ENCODE measurements at places on chromosomes 6 and 20.

DNA sequence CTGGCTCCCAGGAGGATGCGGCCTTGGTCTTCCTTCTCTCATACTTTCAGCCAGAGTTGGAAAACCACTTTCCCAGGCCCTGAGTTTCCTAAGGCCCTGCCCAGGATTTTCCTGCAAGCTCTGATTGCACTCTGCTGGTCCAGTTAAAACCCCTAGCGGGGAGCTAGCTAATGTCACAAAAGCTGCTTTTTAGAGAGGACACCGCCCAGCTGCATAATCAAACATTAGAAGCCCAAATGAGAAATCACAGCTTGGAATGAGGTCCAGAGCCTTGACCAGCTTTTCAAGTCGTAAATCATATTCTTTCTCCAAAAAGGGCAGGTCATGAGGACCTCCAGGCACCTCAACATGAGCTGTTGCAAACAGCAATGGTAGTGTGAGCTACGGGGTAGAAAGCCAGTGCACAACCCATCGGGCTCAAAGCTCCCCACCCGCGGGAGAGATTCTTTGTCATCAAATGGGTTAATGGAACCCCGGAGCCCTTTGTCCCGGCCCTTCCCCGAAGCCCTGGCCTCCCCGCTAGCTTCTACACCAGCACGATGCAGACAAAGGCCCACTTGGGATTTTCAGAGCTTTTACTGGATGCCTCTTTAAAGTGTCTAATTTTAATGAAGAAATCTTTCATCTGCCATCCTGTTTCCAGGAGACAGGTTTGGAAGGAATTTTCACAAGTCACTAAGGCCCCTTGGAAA, 134.0 kb downstream of the SCML4 start:
- no peak for DNase-seq

GRCh38 chr6:53484476-53485280, 60.2 kb downstream of the GCLC start:
- DNase-seq, result peak; percentile 43

- no peak for DNase-seq
These were observed 101.5 kb downstream of the SYCP2 start for GRCh38 chr20:59831916-59832270.

DNA sequence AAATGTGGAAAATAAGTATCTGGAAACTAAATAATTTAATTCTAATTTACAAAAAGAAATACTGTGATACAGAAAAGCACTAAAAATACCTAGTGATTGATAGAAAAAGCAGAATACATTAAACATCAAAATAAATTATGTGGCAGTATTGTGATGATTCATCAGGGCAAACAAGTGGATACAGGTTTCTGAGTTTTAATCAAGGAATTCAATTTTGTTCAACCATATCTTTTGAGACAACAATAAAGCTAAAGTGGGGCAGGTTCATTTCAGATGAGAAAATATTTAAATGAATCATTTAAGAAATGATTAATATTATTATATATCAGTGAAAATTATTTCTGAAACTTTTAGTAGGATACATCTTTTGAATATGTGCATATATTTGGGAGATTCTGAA, 49.8 kb downstream of the GRIK2 start:
- no peak for DNase-seq

GRCh38 chr6:5119090-5119951, 34.2 kb downstream of the PPP1R3G start:
- DNase-seq, result no peak

DNA sequence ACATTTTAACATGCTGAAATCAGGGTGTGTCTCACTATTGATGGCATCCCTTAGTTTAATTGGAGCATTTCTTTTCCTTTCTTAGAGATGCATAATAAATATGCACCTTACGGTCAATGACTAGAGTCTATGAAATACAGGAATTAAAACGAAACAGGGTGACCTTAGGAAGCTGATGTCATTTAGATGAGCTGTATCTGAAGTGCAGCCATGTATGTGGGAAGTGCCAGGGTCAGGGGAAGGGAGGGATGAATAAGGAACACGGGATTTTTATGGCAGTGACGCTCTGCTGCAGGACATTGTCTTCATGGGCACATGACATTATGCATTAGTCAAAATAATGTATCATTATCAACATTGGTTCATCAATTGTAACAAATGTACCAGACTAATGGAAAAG, 84.0 kb downstream of the AGPAT4 start:
- DNase-seq, result no peak

DNA sequence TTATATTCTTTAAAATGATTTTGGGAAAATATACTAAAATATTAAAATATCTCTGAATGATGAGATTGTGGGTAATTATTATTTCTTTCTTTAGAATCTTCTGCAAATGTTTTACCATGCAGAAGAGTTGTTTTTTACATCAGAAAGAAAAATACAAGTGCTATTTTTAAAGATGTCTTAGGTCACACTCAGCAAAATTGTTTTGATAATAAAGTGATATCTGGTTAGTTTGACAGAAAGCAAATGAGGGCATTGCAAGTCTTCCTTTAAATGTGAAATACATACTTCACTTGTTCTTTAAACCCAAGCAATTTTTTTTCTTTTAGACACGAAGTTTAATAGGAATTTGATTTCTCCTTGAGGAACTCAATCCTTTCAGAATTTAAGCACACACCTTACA, 43.6 kb upstream of the STXBP5 start:
- DNase-seq, result no peak

GRCh38 chr6:117960877-117961276, 53.8 kb downstream of the SLC35F1 start:
- DNase-seq, result no peak

DNA sequence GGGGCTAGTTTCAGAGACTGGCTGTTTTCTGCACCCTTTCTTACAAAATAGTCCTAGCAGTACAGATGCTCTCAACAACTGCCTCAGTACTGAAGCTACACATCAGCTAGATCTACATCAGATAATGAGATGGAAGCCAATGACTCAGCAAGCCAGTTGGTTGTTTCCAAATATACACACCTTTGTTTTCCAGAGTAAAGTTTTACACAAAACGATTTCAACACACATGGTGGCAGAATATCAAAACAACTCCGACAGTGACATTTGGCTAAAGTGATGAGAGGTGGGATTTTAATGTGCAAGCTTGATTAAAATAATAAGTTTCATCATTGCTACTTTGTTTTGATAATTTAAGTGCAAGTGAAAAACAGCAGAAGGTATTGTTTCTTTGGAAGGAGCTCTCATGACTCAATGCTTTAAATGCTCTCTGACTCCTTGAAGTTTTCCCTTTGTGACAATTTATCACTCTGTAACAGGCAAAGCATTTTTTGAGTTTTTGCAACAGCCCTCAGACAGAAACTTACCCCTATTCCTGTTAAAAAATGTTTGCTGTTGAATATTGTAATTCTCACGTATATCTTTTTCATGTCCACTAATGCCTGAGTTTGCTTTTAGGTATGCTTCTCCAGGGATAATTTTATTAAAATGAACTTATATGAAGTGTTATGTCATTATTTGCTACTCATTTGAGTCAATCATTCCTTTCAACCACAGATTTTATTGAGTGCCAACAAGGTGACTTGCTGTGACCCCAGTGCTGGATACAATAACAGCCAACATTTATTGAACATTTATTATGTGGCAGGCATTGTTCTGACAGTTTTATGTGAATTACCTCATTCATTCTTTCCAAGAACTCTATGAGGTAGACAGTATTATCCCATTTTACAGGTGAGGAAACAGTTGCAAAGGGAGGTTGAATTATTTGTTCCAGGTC, 882.0 kb downstream of the TFAP2A start:
- peak; percentile 12 for DNase-seq

GRCh38 chr20:32893263-32894025, 34.7 kb downstream of the EFCAB8 start:
- no peak for DNase-seq

DNA sequence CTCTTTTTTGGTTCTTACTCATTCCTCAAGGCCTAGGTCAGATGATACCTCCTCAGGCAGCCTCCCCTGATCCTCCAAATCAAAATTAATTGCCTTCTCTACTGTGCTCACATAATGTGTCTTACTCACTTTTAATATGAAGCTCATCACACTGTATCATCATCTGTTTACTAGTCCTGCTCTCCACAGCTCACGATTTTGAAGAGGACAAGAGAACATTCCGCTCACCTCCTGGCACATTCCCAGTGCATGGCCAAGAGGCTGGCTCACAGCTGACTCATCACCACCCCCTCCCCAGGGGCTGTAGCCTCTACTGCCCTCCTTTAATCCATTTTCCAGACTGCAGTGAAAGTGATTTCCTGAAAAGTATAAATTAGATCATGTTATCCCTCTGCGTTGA, 133.1 kb downstream of the ALDH8A1 start:
- DNase-seq, result peak; percentile 39

DNA sequence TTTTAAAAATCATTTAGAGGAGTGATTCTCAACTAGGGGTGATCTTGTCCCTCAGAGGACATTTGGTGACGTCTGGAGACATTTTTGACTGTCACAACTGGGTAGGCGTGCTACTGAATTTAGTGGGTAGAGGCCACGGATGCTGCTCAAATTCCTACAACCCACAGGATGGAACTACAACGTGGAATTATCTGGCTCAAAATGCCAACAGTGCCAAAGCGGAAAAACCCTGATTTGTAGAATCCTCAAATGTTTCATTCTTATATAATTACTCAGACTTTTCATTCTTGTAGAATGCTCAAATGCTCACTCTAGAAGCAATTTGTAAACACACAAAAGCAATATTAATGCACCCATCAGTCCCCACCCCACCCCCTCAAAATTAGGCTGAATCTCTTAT, 229.8 kb downstream of the ZMYND8 start:
- DNase-seq, result peak; percentile 69

- DNase-seq, result peak; percentile 88
These were observed 61.3 kb upstream of the RNF24 start for GRCh38 chr20:4076671-4077070.

DNA sequence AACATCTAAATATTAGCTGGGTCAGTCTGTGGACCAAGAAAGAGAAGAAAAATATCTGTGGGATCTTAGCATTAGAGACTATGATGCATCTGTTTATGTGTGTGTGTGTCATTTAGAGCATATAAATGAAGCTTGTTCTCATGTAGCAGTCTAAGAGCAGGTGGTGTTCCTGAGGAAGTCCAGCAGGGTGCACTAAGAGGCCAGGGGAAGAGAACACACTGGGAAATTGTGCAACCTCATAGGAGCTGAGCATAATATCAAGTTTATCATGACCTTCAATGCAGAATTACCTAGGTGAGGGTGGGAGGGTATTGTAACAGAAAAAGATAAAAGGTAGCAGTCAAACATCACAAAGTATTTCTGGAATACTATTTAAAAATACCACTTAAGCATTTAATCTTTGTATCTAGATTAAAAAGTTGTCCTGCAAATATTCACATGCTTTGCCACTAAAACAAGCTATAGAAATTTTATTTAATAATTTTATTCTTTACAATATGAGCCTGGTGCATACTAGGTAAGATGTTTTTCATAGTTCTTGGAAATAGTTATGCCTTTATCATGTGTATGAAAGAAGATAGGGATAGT, 80.5 kb downstream of the SMPDL3A start:
- DNase-seq, result peak; percentile 42

GRCh38 chr20:18316166-18316565, 27.8 kb downstream of the ZNF133 start:
- DNase-seq, result no peak

GRCh38 chr6:132466952-132467351, 46.0 kb downstream of the STX7 start:
- peak; percentile 86 for DNase-seq

- no peak for DNase-seq
These were observed at the start of gene CCN6 for GRCh38 chr6:112054001-112054400. Gene CCN6, plus strand, starts transcription at chr6:112054104. Its CDS starts 254 bp downstream, at chr6:112054358.

DNA sequence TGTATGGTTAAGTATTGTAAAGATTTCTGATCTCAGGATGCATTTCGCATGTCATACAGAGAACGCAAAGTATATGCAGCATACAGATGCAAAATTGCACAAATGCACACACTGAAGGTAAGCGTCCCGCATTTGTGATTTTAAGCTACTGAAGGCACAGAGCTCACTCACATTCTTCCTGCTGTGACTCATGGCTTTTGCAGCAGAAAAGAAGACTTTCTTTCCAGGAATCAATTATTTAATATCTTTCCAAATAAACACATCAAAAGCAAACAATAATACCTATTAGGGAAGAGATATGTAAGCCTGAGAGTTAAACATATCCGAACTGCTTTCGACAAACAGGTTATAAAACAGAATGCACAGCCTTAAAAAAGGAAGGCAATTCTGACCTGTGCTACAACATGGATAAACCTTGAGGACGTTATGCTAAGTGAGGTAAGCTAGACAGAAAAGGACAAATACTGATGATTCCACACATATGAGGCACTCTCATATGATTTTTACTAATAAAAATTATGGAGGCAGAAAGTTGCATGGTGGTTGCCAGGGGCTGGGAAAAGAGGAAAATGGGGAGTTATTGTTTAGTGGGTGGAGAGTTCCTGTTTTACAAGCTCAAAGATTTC, 109.0 kb downstream of the TFAP2A start:
- DNase-seq, result peak; percentile 36

- DNase-seq, result no peak
These were observed 218.8 kb upstream of the MAP3K7 start for GRCh38 chr6:90805619-90806155.

DNA sequence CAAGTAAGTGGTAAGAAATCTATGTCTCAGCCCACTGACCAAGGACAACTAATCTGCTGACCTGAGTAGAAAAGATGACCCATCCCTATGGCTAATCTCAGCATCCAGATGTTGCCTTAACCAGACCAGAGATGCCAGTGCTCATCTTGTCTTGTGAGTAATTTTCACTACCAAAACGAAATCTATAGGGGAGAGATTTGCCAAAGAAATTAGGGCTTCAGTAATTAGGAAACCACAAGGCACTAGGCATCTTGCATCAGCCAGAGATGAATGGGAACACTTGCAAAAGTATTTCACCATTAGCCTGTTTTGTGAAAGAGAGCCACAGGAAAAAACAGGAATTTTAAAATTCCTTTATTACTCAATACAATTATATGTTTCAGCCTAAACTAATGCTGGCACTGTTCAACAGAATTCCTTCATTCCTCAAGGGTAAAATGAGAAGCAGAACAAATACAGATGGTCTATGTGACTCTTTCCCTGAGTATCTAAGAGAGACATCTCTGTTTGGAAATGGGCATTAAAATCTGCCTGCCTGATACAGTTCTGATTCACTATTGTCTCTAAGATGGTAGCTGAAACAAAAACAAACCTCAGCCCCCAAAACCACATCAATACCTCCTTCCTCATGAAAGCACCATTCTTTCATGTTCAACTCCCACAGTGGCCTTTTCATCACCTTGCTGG, 87.8 kb downstream of the GMDS start:
- DNase-seq, result peak; percentile 73

DNA sequence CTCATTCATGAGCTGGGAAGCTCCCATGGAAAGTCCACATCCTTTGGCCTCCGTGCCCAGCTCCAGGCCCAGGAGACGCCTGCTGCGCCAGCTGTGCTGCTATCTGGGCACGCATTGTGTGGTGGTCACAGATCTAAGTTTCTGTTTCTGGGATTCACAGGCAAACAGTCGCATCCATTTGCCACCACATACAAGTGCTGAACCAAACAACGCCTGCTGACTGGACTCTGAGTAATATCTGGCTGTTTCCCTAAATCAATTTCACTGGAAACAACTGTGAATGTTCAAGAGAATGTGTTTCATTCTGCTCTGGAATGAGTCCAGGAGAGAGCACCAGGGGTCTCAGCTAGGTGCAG, 45.5 kb downstream of the IRF4 start:
- DNase-seq, result peak; percentile 68

All from foreskin fibroblast (primary cell).